ENCODE measurements at places on chromosomes 12 and 14. TPM values are rescaled to one million over a fixed set of nuclear protein-coding genes. Genes with fewer than 3 reads are reported as not detected.

The MYF5 gene
- total RNA-seq: not detected

The OR6C3 gene
- not detected for total RNA-seq

The AMDHD1 gene
- 0.54 TPM for total RNA-seq

The TAS2R9 gene
- not detected for total RNA-seq

The PCED1B gene
- total RNA-seq: 0.82 TPM

The C14orf132 gene
- 23.0 TPM for total RNA-seq

The BLTP3B gene
- 32.2 TPM for total RNA-seq

The CD163 gene
- 0.64 TPM for total RNA-seq

The MIPOL1 gene
- 12.8 TPM for total RNA-seq

The EFCAB11 gene
- 12.3 TPM for total RNA-seq

- DNase-seq: no peak
These were observed 193.6 kb downstream of the GALC start for GRCh38 chr14:87799400-87799799.

- no peak for DNase-seq
These were observed 131.9 kb upstream of the CAND1 start for GRCh38 chr12:67137256-67137655.

- no peak for DNase-seq
These were observed 17.6 kb upstream of the TRAF3 start for GRCh38 chr14:102759456-102760187.

- DNase-seq: no peak
These were observed 2.9 kb downstream of the MMP17 start for GRCh38 chr12:131830914-131831571.

GRCh38 chr12:128055567-128055966 is 211.4 kb upstream of the TMEM132C start:
- no peak for DNase-seq

- no peak for DNase-seq
These were observed 7.2 kb upstream of the CCDC197 start for GRCh38 chr14:93989939-93990338.

- no peak for DNase-seq
These were observed 535.3 kb upstream of the LRFN5 start for GRCh38 chr14:41071351-41071750.

DNA sequence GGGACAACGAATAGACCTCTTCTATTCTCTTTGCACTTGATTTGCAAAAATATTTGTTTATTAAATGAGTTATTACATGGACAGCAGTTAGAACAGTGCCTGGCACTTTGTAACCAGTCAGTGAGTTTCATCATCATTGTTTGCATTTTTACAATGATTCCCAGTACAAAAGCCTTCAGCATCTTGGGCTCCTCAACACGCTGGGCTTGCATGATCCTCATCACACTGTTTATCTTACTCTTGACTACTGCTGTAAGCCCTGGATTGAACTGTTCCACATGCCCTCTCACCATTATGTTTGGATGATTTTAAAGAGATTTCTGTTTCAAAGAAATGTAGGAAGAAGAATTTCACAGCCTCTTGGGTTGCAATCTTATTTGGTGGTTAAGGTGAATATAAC is 204.3 kb downstream of the PELI2 start:
- DNase-seq: no peak

DNA sequence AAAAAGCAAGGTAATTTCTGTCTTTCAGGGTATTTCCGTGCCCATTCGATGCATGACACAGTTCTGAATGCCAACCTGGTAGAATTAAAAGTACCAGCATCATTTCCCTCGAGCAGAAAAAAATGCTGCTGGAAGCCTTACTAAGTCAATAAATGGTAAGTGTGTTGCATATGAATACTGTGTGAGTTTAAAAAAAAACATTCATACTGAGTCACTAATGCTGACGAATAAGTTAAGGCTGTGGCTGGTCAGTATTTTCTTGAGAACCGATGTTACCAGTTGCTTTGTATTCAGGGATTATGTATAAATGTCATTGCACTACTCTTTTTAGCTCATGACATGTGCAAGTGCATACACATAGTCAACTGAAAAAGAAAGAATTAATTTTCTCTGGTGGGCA is 710.2 kb downstream of the TRHDE start:
- DNase-seq: no peak

- no peak for DNase-seq
These were observed 469.3 kb downstream of the LRIG3 start for GRCh38 chr12:58450868-58451482.
